Gastrocnemius medialis (tissue), 4 donors: ENCODE measurements at places on chromosomes 3 and 15. TPM values are rescaled to one million over a fixed set of nuclear protein-coding genes. Genes with fewer than 3 reads are reported as not detected.

DNA sequence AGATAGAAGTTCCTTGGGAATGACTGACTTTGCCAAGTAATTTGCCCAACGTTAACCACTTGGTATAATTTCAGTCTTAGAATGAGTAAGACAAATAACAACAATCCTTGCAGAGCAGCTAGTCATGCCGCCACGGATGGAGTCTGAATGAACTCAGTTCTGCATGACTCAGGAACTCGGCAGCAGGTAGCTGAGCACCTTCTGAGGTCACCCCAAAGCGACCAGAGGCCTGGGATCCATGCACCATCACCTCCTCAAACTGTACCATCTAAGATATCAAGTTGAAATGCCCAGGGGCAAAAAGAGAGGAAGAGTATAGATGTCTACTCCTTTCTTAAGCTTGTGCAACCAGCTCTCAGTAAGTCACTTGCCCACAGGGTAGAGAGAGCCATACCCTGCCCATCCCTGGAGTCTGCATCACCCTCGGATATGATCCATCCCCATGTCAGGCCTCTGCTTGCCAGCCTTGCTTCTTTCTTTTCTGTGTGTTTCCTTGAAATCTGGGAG lies 8.5 kb upstream of the CDCP1 start:
- H3K4me3 ChIP-seq = no peak overlapping the region
- H3K27me3 ChIP-seq = no peaks in the 10 kb centered on the region
- H3K27ac ChIP-seq = no peak overlapping the region
- no peak for DNase-seq
- no peaks in the 10 kb centered on the region for H3K36me3 ChIP-seq
- no peaks in the 10 kb centered on the region for H3K4me1 ChIP-seq

GSK3B gene
- 36.1 TPM for total RNA-seq

DNA sequence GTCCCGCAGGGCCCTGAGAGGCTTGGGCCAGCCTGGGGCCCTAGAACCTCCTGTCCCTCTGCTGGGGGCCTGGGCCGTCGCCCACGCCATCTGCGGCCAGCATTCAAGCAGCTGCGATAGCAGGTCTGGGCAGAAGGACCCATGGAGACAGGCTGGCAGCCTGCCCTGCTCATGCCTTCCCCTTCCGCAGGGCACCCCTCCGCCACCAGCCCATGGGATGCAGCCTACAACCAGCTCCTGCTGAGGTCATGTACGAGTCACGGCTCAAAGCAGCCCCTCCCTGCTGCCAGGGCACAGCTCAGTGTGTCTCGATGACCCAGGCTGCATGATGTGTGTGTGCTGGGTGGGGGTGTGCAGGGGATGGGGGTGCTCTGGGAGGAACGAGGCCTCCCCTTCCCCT lies 27.8 kb downstream of the DUSP7 start:
- no peak overlapping the region for H3K4me3 ChIP-seq
- peak overlapping the region; percentile 96 for H3K27ac ChIP-seq
- H3K27me3 ChIP-seq = no peaks in the 10 kb centered on the region
- H3K36me3 ChIP-seq = no peaks in the 10 kb centered on the region

DNA sequence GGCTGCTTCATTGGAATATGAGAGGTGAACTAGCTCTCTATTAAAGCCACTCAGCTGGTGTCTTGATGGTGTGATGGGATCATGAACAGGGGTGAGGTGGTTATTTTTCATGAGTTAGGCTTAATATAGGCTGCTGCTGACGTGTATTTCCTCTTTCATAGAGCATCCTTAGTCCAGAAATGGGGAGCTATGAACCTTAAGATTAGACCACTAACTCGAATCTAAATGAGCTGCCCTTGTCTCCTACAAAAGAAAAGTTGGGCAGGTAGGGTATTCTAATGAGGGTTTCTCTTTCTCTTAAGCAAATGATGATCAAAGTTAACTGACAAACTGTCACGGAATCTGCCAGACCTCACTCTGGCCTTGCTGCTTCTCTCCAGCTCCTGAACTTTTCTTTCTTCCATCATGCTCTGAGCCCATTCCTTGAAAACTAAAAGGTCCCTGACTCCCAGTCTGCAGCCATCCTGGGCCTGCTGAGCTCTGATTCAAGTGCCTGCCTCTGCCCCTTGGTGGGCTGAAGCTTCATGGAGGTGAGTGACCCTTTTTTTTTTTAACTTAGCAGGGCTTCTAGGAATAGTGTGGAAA lies at the start of gene TRIM69:
TRIM69 (plus strand) TSS at position 348 of the 585 bp plus-strand sequence; CDS start at position 525, 177 bp downstream.
- H3K4me3 ChIP-seq = no peak within 1 kb of the TSS
- H3K27ac ChIP-seq = peak within 1 kb of the TSS; percentile 37
- H3K4me1 ChIP-seq = no peaks in the 10 kb centered on the region

PLA2G4E gene
- not detected for total RNA-seq

GRCh38 chr3:185207931-185208746 lies 45.7 kb downstream of the EHHADH start:
- H3K4me3 ChIP-seq = no peak overlapping the region
- H3K4me1 ChIP-seq = no peaks in the 10 kb centered on the region
- no peaks in the 10 kb centered on the region for H3K36me3 ChIP-seq

ADGRG7 gene
- not detected for total RNA-seq

PSMD6 gene
- total RNA-seq = 150 TPM

DNA sequence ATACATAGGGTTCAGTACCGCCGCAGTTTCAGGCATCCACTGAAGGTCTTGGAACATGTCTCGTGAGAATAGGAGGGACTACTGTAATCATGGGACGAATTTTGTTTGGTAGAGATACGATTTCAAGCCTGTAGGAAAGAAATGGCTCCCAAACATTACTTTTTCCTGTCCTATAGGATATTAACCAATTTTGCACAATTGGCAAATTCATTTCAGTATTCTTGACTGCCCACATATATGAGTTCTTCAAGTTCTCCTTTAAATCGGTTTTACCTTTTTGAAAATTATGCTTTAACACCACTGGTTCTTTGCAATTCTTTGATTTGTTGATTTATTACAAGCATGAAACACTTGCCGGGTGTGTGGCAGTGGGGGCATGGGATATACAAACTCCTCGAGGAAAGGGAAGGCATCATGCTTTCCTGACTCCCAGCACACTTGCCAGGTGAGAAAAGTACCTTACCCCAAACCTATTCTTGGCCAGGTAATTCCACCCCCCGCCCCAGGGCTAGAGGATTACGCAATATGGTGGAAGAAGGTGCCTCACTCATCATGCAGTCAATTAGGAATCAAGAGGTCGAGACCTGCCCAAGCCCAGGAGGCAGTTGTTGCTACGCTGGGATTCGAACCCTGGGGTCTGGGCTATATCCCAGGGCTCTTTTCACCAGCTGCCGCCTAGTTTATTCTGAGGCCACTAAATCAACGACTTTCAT lies 584 bp upstream of the LARS2 start:
- peak overlapping the region; percentile 80 for H3K4me3 ChIP-seq
- H3K36me3 ChIP-seq = peaks cover 6% of the 10 kb centered on the region
- no peaks in the 10 kb centered on the region for H3K27me3 ChIP-seq
- H3K4me1 ChIP-seq = peaks cover 10% of the 10 kb centered on the region

DNA sequence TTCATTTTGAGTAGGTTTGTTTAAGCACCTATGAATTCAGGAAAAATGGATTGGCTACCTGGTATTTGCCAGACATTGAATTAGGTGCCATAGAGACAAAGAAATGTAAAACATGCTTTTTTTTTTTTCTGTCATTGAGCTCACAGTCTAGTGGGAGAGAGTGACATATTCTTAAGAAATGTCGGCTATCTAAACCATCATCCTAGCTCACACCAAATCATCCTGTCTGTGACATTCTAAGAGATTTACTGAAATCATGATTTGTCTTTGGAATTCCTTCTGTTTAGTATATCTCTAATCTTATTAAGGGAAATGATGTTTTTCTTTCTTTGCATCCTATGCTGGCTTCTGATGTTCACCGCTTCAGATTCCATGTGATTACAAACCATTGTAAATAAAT lies 59.5 kb upstream of the STXBP5L start:
- no peak overlapping the region for H3K27ac ChIP-seq
- no peaks in the 10 kb centered on the region for H3K27me3 ChIP-seq
- H3K4me3 ChIP-seq = no peak overlapping the region
- H3K4me1 ChIP-seq = no peaks in the 10 kb centered on the region
- no peaks in the 10 kb centered on the region for H3K36me3 ChIP-seq

DNA sequence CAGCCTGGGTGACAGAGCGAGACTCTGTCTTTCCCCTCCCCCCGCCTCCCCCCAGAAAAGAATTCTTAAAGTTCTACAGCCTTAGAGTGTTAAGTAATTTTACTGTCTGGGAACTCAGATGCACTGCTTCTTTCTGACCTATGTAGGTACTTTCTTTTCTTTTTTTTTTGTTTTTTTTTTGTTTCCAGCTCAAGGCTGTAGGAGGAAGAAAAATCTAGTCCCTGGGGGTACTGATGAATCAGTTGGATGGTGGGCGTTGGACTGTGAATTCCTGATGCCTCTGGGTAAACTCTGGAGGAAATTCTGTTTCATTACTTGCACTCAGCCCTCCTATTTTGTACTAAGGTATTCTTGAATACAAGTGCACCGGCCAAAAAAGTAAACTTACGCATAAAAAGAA lies 10.8 kb downstream of the GHRL start:
- no peaks in the 10 kb centered on the region for H3K27me3 ChIP-seq
- no peak overlapping the region for H3K4me3 ChIP-seq
- no peaks in the 10 kb centered on the region for H3K4me1 ChIP-seq

DNA sequence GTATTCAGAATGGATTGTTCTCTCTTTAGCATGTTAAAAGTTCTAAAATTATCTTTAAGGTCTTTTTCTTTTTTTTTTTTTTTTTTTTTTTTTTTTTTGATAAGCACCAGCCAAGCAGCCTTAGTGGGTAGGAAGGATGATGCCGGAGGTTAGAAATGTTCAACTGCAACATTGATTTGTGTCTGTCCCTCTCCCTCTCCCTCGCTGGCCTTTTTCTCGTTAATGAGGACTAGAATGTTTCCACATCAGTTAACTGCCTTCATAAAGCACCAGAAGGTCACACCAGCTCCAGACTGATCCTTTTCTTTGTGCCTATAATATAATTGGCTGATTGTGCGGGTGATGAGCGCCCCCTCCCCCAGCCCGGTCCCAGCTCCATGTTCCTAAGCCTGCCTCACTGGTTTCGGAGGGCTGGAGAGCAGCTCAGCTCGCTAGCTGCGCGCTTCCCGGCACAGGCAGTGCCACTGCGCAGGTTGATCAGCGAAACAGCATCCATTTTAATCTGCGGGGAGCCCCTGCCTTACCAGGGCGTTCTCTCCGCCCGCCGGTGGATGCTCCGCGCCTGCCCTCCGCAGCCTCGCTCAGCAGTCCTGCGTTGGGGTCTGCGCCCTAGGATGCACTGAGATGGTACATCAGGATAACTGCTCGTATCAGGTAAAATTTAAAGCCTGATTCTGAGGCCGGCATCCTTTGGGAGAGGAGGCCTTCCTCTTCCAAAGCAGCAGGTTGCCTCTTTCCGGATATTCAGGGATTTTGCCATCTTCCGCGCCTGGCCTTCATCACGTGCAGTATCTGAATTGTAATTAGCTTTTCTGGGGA lies 148.9 kb upstream of the IL12A start:
- peaks cover 52% of the 10 kb centered on the region for H3K4me1 ChIP-seq
- peak within 1 kb of the TSS; percentile 63 for H3K4me3 ChIP-seq
- no peaks in the 10 kb centered on the region for H3K36me3 ChIP-seq
- DNase-seq = no peak
- H3K27ac ChIP-seq = peak within 1 kb of the TSS; percentile 75
- no peaks in the 10 kb centered on the region for H3K27me3 ChIP-seq

GRCh38 chr3:171121801-171122200 lies 95.3 kb upstream of the SLC2A2 start:
- no peak overlapping the region for H3K4me3 ChIP-seq
- DNase-seq = no peak
- peaks cover 38% of the 10 kb centered on the region for H3K36me3 ChIP-seq
- H3K27me3 ChIP-seq = no peaks in the 10 kb centered on the region
- H3K27ac ChIP-seq = no peak overlapping the region

DNA sequence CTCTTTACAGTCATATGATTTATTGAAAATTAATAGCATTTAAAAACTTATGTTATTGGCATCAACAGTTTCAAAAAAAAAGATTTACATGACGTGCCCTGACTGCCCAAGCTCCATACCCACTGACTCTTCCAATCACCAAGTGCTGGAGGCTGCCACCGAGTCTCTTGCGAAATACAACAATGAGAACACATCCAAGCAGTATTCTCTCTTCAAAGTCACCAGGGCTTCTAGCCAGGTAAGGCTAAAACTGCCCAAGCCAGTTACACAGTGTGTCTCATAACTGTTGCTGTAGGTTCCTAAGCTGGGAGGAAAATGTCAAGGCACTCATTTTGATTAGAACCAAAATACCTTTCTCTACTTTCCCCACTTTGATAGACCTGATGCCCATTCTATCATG lies 4.5 kb downstream of the FETUB start:
- no peaks in the 10 kb centered on the region for H3K36me3 ChIP-seq
- H3K4me3 ChIP-seq = no peak overlapping the region
- peaks cover 2% of the 10 kb centered on the region for H3K27me3 ChIP-seq
- no peaks in the 10 kb centered on the region for H3K4me1 ChIP-seq
- no peak overlapping the region for H3K27ac ChIP-seq
- no peak for DNase-seq

DNA sequence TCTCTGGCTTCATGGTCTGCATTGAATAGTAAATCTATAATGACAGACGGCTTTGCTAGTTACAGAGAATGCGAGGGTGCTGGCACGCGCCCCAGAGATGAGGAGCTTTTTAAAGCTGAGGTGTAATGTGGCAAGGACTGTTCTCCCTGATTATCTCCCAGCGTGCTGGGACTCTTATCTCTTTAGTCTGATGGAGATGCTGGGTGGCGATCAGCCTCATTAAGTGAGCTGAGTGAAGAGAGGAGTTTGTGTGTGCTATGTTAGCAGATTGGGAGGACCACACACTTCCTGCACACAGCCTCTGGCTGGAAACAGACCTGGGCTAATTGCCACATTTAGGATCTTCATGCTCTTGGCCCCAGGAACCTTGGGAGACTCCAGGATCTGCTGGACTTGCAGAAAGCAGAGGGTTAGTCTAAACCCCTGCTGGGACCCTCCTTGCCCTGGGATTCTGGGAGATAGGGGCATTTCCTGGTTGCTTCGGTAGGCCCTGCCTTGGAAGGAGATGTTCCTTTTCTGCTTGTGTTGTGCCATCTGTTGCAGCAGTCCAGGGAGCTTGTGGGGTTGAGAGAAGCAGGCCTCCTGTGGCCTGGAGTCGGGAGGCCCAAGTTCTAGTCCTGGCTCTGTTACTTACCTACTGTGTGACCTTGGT lies 15.0 kb downstream of the PDIA5 start:
- no peak for DNase-seq
- no peaks in the 10 kb centered on the region for H3K36me3 ChIP-seq
- no peak overlapping the region for H3K4me3 ChIP-seq
- no peaks in the 10 kb centered on the region for H3K27me3 ChIP-seq

GRCh38 chr3:114408736-114409670 lies 115.2 kb downstream of the TIGIT start:
- H3K27ac ChIP-seq = peak overlapping the region; percentile 62
- H3K4me1 ChIP-seq = peaks cover 96% of the 10 kb centered on the region
- H3K4me3 ChIP-seq = no peak overlapping the region
- H3K27me3 ChIP-seq = no peaks in the 10 kb centered on the region

MUSTN1 gene
- total RNA-seq = 2,149 TPM

GRCh38 chr15:97750060-97750459 lies 210.4 kb upstream of the ARRDC4 start:
- no peak overlapping the region for H3K27ac ChIP-seq
- no peak overlapping the region for H3K4me3 ChIP-seq
- DNase-seq = no peak
- no peaks in the 10 kb centered on the region for H3K4me1 ChIP-seq
- H3K27me3 ChIP-seq = no peaks in the 10 kb centered on the region

GRCh38 chr3:158780766-158781165 lies 21.1 kb upstream of the MFSD1 start:
- no peaks in the 10 kb centered on the region for H3K27me3 ChIP-seq
- H3K36me3 ChIP-seq = no peaks in the 10 kb centered on the region
- DNase-seq = no peak
